GM04503 (cell line): ENCODE measurements at places on chromosomes 4 and X.

GRCh38 chr4:145609481-145610427 lies 9.4 kb upstream of the MMAA start:
- DNase-seq: peak; percentile 30

DNA sequence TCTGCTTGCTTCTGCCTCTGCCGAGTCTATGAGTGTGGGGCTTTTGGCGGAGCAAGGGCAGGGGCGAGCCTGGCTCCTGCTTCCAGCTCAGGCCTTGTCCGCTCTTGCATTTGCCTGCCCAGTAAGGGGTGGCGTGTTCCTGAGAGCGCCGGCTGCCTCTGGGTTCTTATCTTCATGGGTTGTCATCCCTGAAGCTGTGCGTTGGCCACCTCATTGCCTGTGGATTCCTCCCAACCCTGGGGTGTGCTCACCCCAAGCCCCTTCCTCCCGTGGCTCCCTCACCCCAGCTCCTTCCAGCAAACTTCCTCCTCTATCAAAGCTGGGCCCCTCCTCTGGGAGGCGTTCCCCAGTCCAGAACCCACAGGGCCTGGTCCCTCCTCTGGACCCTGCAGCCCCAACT lies 17.5 kb downstream of the SH3BP2 start:
- DNase-seq: no peak

DNA sequence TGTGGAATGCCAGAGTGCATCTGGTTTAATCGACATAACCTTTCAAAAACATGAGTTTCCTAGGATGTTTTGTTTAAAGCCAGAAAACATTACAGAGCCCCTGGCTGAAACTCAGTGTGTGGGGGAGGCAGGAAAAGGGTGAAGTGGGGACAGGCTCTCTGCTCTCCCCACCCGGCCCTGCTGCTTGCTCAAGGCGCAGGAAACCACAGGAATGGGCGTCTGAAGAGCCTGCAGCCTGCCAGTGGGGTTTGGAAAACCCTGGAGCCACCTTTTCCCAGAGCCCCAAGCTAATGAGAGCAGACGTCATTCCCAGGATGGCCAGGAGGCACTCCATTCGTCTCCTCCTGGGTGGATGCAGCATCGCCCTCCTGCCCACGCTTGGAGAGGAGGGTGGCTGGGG lies 240.6 kb downstream of the AFAP1 start:
- DNase-seq: peak; percentile 57

DNA sequence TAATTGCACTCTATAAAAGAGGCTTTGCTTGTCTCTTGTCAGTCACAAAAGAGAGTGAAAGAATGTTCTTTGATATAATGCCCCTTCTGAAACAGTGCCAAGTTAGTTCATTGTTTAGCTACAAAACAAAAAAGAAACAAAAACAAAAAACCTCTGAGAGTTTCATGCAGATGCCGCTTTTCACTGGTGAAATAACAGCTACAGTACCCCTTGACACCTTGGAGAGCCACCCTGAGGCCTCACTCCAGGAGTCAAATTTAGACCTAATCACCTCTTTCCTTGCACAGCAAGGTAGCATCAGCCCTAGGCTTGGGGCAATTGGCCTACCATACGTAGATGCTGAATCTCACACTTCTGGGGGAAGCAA lies 185.2 kb downstream of the UNC5C start:
- no peak for DNase-seq

DNA sequence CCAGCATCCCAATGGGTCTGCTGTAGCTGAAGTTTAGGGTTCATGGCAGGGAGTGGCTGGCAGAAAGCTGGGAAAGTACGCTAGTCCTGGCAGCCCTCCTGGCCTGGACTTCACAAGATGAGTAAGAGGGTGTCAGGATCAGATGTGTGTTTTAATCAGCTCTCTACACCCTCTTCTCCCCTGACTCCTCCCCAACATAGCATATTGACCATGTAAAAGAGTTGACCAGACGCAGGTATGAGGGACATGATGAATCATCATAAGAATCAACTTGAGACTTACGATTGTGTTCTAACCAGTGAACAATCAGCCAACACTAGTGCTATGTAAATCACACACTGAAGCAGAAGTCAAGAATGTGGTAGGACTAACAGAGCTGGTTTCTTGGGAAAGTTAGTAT lies 5.3 kb downstream of the SOWAHB start:
- DNase-seq: no peak

DNA sequence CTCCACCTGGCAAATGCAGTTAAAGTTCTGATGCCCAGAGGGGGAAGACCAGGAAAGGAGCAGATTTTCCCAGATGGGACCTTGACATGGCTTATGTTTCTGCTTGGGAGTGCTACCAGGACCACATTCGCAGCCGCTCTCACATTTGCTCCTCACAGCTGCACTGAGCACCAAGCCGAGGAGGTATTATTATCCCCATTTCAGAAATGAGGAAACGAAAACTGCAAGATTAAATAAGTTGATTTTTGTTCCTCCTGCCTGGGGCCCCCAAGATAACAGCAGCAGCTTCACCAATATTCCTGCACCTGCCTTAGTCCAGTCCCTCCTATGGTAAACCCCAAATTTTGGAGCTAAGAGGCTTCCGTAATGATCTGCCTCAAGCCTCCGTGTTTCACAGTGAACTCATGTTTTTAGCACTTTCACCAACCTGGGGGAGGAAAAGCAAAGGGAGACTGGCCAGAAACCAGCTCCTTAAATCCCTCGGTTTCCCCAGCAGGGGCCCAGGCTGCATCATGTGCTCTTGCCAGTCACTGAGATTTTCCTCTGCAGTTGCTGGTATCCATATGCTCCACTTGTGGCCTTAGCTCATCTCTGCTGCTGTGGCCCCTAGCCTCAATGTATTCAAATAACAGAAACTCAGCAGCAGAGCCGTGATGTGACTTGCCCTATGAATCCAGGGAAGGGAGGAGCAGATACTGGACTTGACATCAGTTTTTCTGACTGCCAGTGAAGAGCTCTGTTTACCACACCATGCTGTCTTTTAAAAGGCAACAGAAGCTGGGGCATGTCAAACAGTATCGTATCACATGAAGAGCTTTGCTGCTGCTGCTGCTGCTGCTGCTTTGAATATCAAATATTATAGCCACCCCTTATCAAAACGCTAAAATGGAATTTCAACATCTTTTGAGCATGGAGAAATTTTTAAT lies 95.5 kb upstream of the KLHL13 start:
- DNase-seq: no peak

DNA sequence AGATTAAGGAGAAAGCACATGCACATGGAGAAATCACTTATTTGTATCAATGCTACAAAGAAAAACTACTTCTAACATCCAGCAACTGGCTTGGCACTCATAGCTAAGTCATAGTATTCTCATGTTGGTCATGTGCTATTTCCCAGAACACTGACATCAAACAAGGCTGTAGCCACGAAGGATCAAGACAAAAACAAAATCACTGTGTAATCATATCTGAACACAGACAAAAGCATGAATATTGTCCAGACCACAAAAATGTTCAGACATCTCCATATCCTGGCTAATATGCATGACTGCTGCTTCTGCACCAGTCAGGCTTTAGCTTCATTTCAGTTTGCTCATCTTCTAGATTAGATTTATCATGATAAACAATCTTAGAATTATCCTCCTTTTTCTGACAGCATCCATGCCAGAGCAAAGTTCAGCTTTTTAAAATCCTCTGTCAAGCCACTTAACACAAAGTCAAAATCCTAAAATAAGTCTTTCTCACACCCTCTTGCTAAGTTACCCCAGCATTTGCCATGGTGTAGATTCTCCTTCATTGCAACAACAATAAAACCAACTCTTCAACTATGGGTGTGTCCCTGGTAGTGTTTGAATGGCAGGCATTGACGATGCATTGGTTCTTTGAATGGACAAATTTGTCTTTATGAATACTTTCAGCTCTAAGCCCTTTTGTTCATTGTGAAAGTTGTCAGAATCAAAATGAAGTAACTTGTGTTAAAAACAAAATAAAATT lies 39.1 kb upstream of the NPFFR2 start:
- DNase-seq: no peak

DNA sequence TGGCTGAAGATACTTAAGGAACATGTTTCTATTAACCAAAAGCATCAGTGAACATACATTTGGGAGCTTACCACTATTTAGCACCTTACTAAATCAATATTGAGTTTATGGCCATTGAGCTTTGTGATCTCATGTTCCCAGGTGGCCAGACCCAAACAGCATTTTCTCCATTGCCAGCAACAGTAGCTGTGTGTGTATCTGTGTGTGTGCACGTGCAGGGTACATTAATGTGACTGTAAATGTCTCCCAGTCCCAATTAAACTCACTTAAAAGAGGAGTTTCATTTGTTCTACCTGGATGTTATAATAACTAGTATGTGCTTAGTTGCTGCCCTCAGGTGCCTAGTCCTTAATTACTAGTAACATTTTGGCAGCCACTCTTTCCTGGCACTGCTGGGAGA lies 282.4 kb downstream of the NR3C2 start:
- no peak for DNase-seq

- no peak for DNase-seq
Measured at GRCh38 chrX:2540426-2540947, 39.7 kb upstream of the DHRSX start.

DNA sequence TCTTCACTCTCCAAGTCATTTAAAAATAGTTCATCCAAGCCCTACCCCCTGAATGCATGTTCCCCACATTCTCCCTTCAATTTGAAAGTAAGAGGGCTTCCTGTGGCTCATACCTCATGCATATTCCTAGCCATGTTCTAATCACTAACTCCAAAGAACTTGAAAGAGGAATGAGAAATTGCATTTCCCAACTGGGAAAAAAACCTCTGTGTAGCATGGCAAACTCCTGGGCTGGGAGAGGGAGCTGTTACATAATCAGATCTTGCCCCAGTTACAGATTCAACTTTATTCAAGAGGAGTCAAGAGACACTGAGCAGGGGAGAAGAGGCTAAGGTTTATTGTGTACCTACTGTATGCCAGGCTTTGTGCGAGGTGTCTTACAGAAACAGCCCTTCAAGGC lies 90.2 kb downstream of the SLC2A9 start:
- DNase-seq: no peak

DNA sequence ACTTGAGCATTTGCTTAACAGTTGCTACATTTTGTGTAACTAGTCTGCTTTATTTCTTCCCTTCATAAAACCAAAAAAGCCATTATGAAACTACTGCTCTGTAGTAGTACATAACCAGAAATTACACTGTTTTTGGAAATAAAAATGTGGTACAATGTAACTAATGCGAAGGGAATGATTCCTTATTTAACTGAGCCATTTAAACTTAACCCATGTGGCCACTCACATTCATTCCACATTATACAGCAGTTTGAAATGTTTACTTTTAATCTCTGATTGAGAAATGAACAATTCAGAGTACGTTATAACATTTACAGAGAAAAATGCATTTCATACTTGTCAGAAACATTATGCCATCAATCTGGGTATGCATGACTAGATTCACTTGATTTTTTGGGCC lies 94.2 kb downstream of the NYX start:
- DNase-seq: no peak

GRCh38 chr4:134961963-134962362 lies 760.4 kb upstream of the PABPC4L start:
- no peak for DNase-seq

DNA sequence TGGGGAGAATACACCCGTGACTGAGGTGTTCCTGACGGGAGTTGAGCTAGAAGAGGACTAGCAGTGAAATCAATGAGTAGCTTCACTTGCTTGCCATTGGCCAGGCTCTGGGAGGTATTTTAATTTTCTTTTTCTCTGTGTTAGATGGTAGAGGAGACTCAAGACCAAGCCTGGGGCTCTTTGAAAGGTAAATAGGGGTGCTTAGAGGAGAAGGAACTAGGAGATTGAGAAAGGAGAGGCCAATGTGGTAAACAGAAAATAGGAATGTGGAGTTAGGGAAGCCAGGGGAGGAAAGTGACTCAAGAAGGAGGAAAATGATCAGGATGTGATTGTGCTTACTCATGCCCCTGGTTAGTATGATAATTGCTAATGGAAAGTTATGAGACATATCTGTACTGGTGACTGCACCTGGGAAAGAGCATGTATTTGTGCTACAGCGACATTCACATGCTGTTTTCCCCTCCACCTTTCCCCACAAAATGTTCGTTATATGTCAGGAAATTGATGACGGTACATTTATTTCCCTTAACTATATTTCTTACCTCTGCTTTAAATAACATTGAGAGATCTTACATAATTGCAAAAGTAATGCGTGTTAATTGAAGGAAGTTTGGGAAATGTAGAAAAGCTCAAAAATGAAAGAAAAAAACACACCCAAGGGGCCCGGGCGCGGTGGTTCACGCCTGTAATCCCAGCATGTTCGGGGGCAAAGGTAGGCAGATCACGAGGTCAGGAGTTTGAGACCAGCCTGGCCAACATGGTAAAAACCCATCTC lies 16.9 kb upstream of the LRBA start:
- peak; percentile 22 for DNase-seq

- DNase-seq: no peak
Measured at GRCh38 chr4:185396724-185397385, at the start of gene ANKRD37. ANKRD37 (plus strand) TSS chr4:185396841; CDS start chr4:185396924, 83 bp downstream.
